Stomach (tissue), 19 donors: ENCODE measurements at places on chromosomes 16 and 17. TPM values are rescaled to one million over a fixed set of nuclear protein-coding genes. Genes with fewer than 3 reads are reported as not detected.
A peak's percentile ranks its signal among the peaks of the same experiment; 100 is the strongest.

GRCh38 chr17:66115246-66115645 lies 76.7 kb downstream of the CEP112 start:
- no peaks in the 10 kb centered on the region for H3K36me3 ChIP-seq
- no peaks in the 10 kb centered on the region for H3K27me3 ChIP-seq

- H3K36me3 ChIP-seq = peaks cover 55% of the 10 kb centered on the region
- H3K27ac ChIP-seq = no peak overlapping the region
- H3K4me3 ChIP-seq = no peak overlapping the region
- H3K27me3 ChIP-seq = no peaks in the 10 kb centered on the region
Observed at GRCh38 chr16:2756288-2757015, 4.0 kb downstream of the SRRM2 start.

- no peak for DNase-seq
- H3K36me3 ChIP-seq = no peaks in the 10 kb centered on the region
- no peak overlapping the region for H3K27ac ChIP-seq
Observed at GRCh38 chr16:13835387-13835786, 84.6 kb upstream of the ERCC4 start.

DNA sequence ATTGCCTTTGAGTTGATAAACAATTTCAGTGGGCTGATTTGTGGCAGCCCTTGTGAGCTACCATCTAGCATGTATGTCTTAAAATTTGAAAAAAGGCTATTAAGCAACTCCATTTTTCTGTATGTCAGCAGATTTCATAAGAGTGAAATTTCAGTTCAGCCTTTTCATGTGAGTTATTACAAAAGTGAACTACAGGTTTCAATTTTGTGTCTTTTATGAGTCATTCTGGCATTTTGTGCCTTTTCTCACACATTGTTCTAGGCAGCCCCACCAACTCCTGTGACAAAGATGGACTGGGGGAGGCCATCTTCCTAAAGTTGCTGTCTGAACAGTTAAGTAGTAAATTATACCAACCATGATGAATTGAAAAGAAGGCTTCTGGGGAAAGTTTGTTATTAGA lies 52.1 kb downstream of the USP10 start:
- no peaks in the 10 kb centered on the region for H3K27me3 ChIP-seq
- H3K4me3 ChIP-seq = no peak overlapping the region
- DNase-seq = no peak

GRCh38 chr17:63095459-63095858 lies 129.4 kb downstream of the TANC2 start:
- no peak overlapping the region for H3K4me3 ChIP-seq
- no peaks in the 10 kb centered on the region for H3K36me3 ChIP-seq
- DNase-seq = no peak
- H3K27me3 ChIP-seq = no peaks in the 10 kb centered on the region

- no peak for DNase-seq
- H3K27me3 ChIP-seq = peaks cover 31% of the 10 kb centered on the region
- H3K4me3 ChIP-seq = no peak overlapping the region
- no peak overlapping the region for H3K27ac ChIP-seq
Observed at GRCh38 chr17:74740641-74741387, 3.8 kb downstream of the RAB37 start.

DNA sequence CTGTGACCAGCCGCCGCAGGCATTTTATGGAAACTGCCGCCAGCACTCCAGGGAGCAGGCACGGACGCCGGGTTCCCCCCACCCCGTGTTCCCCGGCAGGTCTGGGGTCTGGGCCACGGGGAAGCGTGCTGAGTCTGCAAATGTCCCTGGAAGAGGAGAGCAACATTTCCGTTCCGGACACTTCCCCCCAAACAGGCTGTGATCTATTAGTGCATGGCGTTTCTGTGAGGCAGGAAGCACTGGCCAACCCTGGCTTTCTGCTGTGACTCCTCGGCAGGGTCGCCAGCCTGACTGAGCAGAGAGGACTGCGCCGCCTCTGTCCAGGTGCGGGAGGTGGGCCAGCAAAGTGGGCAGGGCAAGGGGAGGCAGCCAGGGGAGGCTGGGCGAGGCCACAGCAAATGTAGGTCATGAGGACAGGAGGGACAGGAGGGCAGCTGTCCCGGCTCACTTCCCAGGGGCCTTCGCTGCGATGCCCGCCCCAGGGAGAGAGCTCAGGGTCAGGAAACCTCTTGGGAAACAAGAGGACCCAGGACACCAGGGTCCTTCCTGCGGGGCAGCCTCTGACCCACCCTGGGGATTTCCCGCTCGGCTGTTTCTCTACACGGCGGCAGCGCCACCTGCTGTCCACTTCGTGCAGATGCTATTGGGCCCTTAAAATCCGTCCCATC lies 9.5 kb downstream of the FOXF1 start:
- H3K27me3 ChIP-seq = peaks cover 73% of the 10 kb centered on the region
- H3K36me3 ChIP-seq = no peaks in the 10 kb centered on the region
- peaks cover 9% of the 10 kb centered on the region for H3K4me1 ChIP-seq
- H3K4me3 ChIP-seq = peak overlapping the region; percentile 6
- H3K27ac ChIP-seq = peak overlapping the region; percentile 99
- peak; percentile 88 for DNase-seq

DNA sequence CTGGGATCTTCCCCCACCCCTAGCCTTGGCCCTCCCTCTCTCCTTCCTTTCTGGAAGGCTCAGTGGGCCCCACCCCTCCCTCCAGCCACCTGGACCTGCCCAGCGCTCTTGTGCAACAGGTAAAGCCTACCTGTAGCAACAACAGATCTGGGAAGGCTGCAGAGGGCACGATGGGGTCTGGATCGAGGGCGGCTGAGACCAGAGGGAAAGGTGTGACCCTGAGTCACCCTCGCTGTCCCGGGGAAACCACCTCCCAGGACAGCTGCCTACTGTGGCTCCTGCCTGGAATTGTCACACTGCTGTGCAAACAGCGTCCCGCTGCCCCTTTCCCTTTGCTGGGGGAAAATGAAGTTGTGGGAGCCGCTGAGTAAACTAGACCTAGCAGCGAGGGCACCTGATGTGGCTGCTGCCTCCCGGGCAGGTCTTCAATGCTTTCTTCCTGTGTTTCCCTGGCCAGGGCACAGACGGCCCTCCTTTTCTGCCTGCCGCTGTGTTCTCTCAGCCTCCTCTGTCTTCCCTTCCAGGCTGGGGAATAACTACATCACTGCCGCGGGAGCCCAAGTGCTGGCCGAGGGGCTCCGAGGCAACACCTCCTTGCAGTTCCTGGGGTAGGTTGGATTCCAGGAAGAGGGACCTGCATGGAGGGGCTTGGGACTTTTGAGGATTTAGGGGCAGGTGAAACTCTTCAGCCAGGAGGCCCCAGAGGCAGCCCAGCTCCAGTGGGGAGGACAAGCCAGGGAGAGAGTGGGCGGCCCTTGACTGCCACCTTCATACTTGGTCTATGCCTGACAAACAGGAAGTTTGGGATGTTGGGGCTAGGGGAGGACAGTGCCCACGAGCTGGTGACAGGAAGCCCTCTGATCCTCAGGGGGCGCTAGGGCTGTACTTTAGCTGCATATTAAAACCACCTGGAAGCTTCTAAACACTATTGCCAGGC lies 22.2 kb upstream of the CYLD start:
- no peak overlapping the region for H3K4me3 ChIP-seq
- peaks cover 15% of the 10 kb centered on the region for H3K4me1 ChIP-seq
- peak; percentile 63 for DNase-seq
- H3K27ac ChIP-seq = peak overlapping the region; percentile 48

DNA sequence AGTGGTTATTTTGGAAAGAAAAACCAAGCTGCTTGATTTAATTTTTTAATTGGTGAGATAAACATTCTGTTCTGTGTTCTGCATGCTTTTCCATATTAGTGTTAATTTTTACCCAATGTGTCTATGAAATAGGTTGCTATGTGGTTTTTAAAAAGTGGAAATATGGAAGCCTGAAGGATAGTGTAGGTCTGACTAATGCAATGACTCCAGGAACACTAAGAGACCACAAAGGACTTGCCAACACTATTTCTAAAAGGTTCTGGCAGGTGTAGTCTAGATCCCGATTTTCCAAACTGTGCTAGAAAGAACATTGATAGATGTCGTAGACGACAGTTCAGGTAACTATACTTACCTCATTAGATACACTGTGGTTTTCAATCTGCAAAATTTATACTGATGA lies 877.4 kb upstream of the GOT2 start:
- H3K4me1 ChIP-seq = no peaks in the 10 kb centered on the region
- H3K4me3 ChIP-seq = no peak overlapping the region
- H3K36me3 ChIP-seq = no peaks in the 10 kb centered on the region
- H3K27me3 ChIP-seq = no peaks in the 10 kb centered on the region

GRCh38 chr17:72354071-72354470 lies 233.3 kb downstream of the SOX9 start:
- no peak for DNase-seq
- H3K4me1 ChIP-seq = peaks cover 13% of the 10 kb centered on the region
- H3K4me3 ChIP-seq = no peak overlapping the region
- no peak overlapping the region for H3K27ac ChIP-seq
- H3K36me3 ChIP-seq = no peaks in the 10 kb centered on the region
- no peaks in the 10 kb centered on the region for H3K27me3 ChIP-seq

DNA sequence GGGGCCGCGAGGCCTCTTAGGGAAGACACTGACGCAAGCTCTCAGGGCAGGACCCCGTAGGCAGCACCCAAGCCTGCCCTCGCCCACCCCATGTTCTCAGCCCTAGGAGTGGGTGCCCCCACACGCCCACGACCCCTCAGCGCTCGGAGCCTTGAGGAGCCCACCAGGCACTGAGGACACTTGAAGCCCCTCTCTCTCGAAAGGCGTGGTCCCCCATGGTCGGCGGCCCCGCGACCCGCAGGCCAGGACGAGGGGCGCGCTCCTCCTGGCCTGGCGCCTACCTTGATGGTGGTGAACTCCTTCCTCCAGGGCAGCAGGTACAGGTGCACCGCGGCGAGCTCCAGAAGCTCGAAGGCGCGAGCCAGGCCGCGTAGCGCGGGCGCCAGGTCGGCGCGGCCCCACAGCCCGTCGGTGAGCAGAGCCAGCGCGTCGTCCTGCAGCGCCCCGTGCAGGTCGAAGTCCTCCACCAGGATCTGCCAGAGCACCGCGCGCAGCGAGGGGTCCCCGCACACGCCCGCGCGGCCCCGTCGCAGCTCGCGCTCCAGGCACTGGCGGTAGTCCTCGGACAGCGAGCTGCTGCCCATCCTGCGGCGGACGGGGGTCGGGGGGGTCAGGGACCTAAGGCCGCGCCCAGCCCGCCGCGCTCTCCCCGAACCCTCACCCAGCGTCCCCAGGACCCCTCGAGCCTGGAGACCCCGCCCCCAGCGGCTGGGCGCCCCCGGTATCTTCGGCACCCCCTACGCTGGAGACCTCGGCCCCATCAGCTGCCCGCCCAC lies 668 bp downstream of the SPATA2L start:
- H3K27me3 ChIP-seq = no peaks in the 10 kb centered on the region
- peaks cover 40% of the 10 kb centered on the region for H3K4me1 ChIP-seq
- peak overlapping the region; percentile 92 for H3K27ac ChIP-seq
- DNase-seq = peak; percentile 92

GRCh38 chr16:9007177-9007794 lies 43.6 kb upstream of the USP7 start:
- H3K4me1 ChIP-seq = peaks cover 11% of the 10 kb centered on the region
- no peaks in the 10 kb centered on the region for H3K36me3 ChIP-seq
- H3K4me3 ChIP-seq = no peak overlapping the region
- no peak for DNase-seq
- H3K27me3 ChIP-seq = peaks cover 3% of the 10 kb centered on the region

GRCh38 chr17:77375917-77376651 lies 235.3 kb downstream of the SEC14L1 start:
- peak overlapping the region; percentile 87 for H3K4me3 ChIP-seq
- no peaks in the 10 kb centered on the region for H3K27me3 ChIP-seq
- peak overlapping the region; percentile 94 for H3K27ac ChIP-seq
- H3K4me1 ChIP-seq = peaks cover 87% of the 10 kb centered on the region

MMP2 gene
- total RNA-seq = 142 TPM

CCDC144A gene
- 1.8 TPM for total RNA-seq

PAFAH1B1 gene
- 229 TPM for total RNA-seq

RNF112 gene
- total RNA-seq = not detected

PSMC3IP gene
- total RNA-seq = not detected

AKAP10 gene
- total RNA-seq = 24.6 TPM
